ENCODE measurements at places on chromosomes 16 and 17.

GRCh38 chr16:50947826-50948225 lies 203.2 kb downstream of the SALL1 start:
- DNase-seq: no peak

GRCh38 chr16:84911486-84912216 lies 91.9 kb downstream of the CRISPLD2 start:
- no peak for DNase-seq

DNA sequence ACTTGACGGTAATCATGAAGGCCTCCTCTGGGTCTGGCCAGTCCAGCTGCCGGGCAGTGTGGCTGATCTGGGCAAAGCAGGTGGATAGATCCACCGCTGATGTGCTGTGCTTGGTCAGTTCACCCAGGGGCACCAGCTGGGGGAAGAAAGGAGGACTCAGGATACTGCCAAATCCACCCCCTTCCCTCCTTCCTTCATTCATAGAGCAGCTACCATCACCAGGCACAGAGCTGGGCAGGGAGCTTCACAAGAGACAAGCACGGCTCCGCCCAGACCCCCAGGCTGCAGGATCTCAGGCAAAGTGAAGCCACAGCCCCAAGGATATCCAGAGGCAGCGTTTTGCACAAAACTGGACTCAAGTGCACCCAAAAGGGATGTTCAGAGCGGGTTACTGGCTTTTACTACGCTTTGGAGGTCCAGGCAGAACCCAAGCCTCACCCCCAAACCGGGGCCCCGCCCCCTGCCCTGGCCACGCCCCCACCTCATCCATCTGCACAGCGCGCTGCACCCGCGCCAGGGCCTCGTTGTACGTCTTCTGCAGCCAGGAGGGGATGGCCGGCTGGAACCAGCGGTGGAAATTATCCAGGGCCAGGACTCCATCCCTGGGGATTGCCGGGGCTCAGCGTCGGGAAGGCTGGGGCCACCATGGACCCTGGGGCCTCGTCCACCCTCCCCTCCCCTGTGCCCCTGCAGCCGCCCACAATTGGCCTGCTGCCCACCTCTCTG lies 9.1 kb downstream of the UNC13D start:
- DNase-seq: no peak

- DNase-seq: no peak
These were observed 219.0 kb downstream of the FTO start for GRCh38 chr16:53922807-53923571.

DNA sequence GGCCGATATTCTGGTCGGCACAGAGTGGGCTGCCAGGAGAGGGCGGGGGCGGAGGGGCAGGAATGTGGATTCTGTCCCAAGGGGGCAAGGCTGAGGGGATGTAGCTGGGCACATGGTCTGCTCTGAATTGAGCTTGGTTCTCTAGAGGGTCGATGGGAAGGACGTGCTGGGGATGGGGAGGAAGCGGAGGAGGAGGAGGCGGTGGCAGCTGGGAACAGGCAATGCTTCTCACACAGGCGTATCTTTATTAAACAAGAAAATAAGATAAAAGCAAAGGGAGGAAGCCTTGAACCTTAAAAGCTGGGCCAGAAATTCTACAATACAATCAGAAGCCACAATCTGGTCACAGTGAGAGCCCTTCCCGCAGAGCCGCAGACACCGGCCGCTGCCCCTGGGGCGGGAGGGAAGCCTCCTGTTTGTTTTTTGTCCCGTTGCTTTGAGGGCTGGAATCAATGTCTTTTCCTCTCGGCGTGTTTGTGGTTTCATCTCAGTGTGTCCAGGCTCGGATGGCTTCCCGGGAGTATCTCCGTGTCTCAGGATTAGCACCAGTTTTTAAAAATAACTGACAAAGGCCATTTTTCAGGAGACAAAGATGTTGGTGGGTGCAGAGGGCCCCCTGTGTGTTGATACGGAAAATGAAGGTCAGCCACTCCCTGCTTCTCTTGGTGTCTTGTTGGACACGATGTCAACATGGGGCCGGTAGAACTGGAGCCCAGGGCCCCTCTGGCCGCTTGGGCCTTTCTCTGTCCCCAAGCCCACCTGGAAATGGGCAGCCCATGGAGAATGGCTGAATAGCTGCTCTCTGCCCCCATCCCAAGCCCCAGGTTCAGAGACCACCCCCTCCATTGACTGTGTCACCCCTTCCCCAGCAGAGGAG lies 12.3 kb upstream of the SLC7A5 start:
- DNase-seq: no peak

DNA sequence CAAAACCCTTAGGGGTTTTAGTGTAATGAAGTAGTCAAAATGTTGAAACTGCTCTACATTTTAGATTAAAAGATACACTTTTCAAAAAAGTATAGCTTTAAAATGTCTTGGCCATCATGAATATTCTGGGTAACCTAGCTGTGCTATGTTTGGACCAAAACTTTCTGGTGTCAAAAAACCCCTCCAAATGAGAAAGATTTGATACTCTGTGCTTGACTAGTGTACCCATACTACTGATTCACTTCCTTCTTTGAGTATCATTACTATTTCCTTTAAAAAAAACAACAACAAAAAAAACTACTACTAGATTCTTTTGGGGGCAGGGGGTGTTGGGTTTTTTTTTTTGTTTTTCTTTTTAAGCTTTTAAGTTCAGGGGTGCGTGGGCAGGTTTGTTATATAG lies 37.3 kb downstream of the PTRH2 start:
- DNase-seq: no peak

GRCh38 chr16:82655072-82655714 lies 28.4 kb downstream of the CDH13 start:
- DNase-seq: peak; percentile 58

- DNase-seq: no peak
These were observed 1.1 kb upstream of the NME2 start for GRCh38 chr17:51164911-51165679.

- DNase-seq: no peak
These were observed 25.3 kb downstream of the MEOX1 start for GRCh38 chr17:43636426-43636825.

DNA sequence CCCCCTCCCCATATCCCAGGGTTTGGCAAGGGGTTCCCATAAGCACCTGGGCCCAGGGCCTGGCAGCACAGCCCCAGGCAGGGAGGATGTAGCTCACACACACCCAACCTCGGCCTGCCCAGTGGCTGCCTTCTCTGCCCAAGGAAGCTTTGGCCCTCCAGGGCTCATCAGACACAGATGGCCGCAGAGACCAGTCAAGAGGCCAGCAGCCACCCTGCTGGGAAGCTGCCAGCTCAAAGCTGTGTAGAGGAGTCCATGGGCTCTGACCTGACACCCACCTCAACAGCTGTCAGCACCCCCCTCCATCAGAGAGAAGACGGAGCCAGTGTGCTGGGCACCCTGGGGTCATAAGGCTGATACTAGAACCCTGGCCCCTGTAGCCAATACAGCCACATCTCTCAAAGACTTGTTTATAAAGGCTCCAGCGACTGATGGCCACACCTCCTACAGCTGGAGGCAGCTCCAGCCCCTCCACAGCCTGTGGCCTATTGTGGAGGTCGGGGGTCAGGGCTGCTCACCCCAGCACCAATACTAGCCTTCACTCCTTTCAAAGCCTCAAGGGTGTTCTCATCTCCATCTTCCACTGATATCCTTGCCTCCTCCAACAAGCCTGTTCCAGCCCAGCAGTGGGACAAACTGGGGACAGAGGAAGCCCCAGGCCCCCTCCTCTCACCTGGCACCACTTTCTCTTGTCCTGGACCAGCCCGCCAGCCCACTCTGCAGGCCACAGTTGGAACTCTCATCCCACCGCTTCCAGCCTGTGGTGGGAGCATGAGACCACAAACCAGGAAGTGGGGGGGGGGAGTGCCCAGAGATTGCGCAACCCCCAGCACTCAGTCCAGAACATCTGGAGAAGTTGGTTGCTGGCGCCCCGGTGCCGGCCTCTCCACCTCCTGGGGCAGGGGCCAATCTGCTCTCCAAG lies 2.2 kb upstream of the MPG start:
- DNase-seq: no peak

DNA sequence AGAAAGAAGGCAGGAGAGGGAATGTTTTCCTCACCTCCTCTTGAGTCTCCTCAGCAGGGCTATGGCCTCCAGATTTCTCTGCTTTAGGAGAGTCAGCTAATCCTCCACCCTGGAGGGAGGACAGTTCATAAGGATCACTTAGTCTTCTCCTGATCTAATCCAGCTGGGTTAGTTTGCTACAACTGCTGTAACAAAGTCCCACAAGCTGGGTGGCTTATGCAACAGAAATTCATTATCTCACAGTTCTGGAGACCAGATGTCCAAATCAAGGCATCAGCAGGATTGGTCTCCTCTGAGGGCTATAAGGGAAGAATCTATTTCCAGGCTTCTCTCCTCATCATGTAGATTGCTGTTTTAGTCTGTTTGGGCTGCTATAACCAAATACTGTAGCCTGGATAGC lies 40.6 kb upstream of the XYLT1 start:
- no peak for DNase-seq

GRCh38 chr16:22421136-22421535 lies 46.7 kb upstream of the CDR2 start:
- no peak for DNase-seq

GRCh38 chr16:15708096-15708495 lies 58.1 kb downstream of the NDE1 start:
- no peak for DNase-seq

GRCh38 chr17:41919165-41919817 lies 540 bp upstream of the ACLY start:
- no peak for DNase-seq

GRCh38 chr17:40819528-40820125 lies 2.8 kb downstream of the KRT10 start:
- no peak for DNase-seq

DNA sequence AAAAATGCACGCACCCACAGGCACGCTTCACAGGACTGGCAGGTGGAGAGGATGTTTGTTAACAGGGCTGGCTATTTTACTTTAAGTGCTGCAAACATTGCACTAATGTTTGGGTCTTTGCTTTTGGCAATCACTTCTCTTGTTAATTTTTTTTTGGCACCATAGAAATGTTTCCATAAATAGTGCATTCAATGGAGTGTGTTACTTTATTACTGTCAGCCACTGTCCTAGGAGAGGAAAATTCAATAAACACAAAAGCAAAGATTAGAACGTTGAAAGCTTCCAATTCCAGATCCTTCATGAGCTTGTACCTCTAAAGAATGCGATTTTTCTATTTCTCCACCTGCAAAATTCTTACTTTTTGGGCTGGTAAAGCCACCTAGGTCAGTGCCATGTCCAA lies 743.5 kb downstream of the WWOX start:
- no peak for DNase-seq
